Natural killer cell (primary cell): ENCODE measurements at places on chromosomes 4 and X. TPM values are rescaled to one million over a fixed set of nuclear protein-coding genes. Genes with fewer than 3 reads are reported as not detected.

GRCh38 chr4:139886798-139887197, 221.2 kb downstream of the MGST2 start:
- no peak for DNase-seq

MMRN1 gene
- total RNA-seq, result 1.8 TPM

NOX1 gene
- not detected for total RNA-seq

DNA sequence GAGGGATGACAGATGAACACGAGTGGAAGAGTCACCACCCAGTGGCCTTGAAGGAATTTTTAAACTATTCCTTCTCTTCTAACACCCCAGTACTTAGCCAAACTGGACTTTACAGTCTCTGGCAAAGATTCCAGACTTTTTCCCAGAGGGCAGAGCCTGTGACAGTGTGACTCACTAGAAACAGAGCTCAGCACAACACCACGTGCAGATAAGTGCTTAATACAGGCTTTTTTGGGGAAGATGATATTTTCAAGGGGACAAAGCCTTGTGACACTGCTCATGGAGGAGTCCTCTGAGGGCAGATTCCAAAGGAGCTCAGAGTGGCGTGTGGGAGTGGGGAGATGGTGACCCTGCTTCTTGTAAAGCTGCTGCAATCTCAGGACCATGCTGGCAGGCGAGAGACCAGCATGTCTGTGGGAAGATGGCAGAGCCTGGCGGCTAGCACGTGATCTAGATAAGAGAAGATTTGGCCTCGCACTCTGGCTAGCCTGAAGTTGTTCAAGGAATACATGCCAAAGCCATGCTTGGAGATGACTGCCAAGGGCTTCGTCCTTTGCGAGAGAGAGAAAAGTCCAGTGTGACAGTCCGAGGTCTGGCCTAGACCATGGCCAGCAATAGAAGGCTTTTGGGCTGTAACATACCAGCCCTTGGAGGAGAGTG, 2.4 kb downstream of the RAB33A start:
- DNase-seq, result no peak

- no peak for DNase-seq
These were observed 120.5 kb downstream of the CAMK2D start for GRCh38 chr4:113641025-113641431.

- no peak for DNase-seq
These were observed 8.5 kb upstream of the NFKB1 start for GRCh38 chr4:102492531-102493241.

TLR10 gene
- 0.59 TPM for total RNA-seq

GRCh38 chr4:120225527-120225926, 158.9 kb upstream of the MAD2L1 start:
- DNase-seq, result no peak

DUSP21 gene
- total RNA-seq, result not detected

DNA sequence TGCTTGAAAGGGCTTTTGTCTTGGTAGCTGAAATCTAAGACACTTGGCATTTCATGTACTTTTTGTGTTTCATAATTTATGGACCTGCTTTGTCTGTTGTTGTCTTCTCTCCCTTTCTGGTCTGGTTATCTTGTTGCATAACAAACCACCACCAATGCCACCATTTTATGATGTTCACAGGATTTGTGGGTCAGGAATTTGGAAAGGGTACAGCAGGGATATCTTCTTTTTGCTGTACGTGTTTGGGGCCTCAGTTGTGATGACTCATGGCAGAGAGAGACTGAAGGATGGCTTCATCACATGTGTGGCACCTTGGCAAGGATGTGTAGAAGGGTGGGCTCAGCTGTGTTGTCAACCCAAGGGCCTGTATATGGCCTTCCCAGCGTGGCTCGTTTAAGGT, 35.2 kb downstream of the KDM6A start:
- DNase-seq, result no peak

DNA sequence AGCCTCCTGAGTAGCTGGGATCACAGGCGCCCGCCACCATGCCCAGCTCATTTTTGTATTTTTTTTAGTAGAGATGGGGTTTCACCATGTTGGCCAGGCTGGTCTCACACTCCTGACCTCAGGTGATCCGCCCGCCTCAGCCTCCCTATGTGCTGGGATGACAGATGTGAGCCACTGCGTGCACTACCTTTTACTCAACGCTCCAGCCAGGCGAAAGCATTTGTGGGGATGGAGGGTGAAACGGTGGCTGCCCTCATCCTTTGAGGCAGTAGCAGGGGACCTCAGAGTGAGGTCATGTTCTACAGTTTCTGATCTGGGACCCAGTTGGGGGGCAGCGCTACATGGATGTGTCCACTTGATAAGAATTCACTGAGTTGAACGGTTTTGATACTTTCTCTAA, 65.8 kb upstream of the GPR78 start:
- no peak for DNase-seq

- DNase-seq, result peak; percentile 5
These were observed 718.9 kb downstream of the ARAP2 start for GRCh38 chr4:35525192-35525978.

DNA sequence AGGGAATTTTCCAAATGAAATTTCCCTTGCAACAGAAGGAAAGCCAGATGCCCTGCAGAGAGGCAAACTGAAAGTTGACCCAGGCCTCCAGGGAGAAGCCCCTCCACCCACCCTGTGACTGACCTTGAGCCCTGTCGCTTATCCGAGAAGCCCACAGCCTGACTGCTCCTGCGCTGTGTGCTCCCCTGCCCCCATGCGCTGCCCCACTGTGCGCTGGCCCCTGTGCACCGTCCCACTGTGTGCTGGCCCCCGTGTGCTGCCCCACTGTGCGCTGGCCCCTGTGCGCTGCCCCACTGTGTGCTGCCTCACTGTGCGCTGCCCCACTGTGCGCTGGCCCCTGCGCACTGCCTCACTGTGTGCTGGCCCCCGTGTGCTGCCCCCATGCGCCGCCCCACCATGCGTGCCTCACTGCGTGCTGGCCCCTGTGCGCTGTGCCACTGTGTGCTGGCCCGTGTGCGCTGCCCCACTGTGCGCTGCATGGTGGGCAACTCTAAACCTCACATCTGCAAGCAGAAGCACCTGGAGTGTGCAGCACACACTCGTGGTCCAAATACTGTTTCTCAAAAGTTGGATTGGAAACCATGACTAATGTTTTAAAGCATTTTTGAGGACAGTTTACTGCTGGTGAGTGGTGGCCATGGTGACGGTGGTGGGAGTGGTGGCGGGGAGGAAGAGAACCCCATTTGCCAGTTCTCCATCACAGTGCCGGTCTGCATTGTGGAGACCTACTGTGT, 8.3 kb upstream of the GRPEL1 start:
- DNase-seq, result no peak

DNA sequence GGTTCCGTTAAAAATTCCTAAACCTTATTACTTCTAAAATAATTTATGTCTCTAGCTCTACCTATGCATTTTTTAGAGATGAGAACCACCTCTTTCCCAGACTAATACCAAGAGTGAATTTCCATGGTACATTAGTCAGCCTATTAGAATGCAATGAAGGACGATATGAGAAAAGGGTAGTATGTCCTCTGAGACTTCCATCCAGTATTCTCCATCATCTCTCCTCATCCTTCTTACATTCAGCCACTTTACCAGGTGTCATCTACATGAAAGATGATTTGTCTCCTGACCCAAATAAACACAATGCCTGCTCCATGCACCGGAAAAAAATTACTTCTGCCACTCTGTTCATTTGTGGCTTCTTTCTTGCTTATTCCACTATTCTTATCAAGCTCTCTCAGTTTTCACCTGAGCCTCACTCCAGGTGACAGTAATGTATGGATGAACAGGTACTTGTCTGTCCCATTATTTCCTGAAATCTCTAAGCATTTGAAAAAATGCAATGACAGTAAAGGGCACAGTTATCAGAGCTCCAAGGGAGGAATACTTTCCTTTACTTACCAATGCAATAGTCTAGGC, 97.9 kb downstream of the MAB21L2 start:
- DNase-seq, result no peak

DNA sequence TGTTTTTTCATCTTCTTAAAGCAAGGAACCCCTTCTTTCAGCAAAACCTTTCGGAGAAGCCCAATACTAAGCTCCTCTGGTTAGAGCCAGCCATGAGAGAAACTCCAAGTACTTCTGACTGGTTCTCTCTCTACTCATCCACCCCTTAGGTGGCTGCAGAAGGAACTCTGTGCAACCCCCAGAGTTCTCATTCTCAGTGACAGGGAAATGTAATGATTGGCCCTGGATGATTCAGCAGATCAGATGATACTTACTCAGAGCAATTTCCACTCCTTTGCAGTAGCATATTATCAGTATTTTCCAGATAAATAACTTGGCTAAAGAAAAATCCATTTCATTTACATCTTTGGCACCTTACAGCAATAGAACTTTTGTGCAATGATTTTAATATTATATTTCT, 3.2 kb downstream of the SPP1 start:
- DNase-seq, result no peak

DNA sequence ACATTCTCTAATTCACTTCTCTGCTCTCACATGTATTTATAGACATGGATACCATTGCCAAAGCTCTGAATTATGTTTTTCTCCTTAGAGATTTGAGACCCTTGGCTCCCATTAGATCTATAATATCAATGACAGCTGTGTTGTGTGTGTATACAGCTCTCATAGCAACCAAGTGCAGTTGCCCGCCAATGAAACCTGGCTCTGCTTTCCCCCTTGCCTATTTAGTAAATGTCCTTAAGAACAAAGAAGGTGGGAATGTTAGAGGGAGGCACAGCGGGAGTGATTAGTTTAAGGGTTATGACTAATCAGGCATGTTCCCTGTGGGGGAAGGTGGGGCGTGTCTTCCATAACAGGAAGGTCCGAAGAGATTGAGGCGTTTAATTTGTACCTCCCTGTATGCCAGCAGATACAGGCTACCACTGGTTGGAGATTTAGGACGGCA, 100.5 kb upstream of the TBC1D9 start:
- DNase-seq, result no peak

KLKB1 gene
- total RNA-seq, result 0.95 TPM

TLR8 gene
- 0.95 TPM for total RNA-seq

GRCh38 chrX:153450114-153450948, 4.5 kb upstream of the TREX2 start:
- DNase-seq, result no peak

DNA sequence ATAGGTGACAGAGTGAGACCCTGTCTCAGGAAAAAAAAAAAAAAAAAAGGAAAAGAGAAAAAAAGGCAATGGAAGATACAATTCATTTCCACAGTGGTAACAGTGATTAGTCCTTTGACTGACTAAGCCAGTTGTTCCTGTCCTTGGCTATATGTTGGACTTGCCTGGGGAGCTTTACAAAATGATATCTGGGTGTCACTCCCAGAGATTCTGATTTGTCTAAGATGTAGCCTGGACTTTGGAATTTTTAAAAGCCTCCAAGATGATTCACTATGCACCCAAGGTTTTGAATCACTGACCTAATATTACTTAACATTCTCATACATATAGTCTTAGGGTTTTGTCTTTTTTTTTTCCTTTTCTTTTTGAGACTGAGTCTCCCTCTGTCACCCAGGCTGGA, 16.9 kb downstream of the HELQ start:
- DNase-seq, result no peak

DNA sequence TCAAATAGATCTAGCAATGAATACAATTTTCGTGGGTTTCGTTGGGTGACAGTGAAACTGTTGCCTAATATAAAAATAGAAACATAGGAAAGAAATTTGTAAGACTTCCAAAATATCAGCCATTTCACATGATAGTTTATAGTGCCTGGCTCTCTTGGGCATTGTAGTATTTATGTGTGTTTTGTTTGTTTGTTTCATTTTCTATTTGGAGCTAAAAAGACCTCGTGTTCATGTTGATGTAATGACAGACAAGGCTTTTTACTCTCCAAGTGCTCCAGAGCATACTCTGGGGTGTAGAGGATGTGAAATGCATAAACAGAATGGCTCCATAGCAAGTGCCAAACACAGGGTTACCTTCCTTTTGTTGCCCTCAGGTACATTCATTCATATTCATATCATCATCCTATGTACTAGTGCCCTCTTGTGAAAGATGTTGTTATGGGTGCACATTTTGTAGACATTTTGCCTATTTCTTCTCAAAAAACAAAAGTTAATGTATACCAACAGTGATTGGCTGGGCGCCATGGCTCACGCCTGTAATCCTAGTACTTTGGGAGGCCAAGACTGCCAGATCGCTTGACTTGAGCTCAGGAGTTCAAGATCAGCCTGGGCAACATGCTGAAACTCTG, 100.7 kb upstream of the AMOT start:
- no peak for DNase-seq

NAT8L gene
- not detected for total RNA-seq

RASL11B gene
- total RNA-seq, result not detected

DNA sequence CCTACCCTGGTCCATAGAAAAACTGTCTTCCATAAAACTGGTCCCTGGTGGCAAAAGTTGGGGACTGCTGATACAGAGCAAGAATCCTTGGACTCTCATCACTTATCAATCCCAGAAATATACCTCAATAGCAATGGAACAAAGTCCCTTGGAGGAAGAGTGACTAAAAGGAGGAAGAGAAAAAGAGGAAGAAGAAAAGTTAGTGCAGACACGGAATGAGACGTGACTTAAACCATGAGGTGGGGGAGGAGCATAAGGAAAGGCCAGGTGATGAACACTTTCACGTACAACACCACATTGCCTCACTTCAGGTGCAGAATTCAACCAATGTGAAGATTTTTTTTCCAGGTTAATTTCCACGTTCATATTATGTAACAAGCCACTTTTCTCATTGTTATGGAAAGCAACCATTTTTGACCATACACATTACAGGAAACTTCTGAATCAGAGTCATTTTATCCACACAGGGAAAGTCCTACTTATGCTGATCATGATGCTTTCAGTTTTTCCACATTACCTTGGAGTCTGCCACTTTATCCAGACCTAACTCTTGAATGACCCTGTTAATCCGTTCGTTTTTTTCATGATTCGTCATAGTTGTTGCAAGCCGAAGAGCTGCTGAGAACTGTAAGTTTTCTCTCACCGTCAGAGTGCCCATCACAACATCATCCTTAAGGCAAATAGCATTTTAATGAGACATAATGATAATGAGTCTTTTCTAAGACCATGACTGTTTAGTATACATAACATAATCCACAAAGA, 27.7 kb downstream of the ABCG2 start:
- DNase-seq, result no peak

PRR32 gene
- total RNA-seq, result not detected

RENBP gene
- 15.2 TPM for total RNA-seq

RIPPLY1 gene
- not detected for total RNA-seq

- DNase-seq, result no peak
These were observed 930.3 kb downstream of the STIM2 start for GRCh38 chr4:27790911-27791310.

- DNase-seq, result no peak
These were observed 242.8 kb downstream of the ADGRL3 start for GRCh38 chr4:61442936-61443335.

GRCh38 chr4:105241451-105241850, 94.8 kb downstream of the TET2 start:
- no peak for DNase-seq
